Activated CD8-positive, alpha-beta memory T cell treated with anti-CD3 and anti-CD28 coated beads, Interleukin-2, amount 10 ng/mL, durations not matched to agents 7 days and 5 days (primary cell): ENCODE measurements at places on chromosomes 4 and X. TPM values are rescaled to one million over a fixed set of nuclear protein-coding genes. Genes with fewer than 3 reads are reported as not detected.

Gene STAG2
- total RNA-seq = 112 TPM

Gene CFAP47
- not detected for total RNA-seq

Gene ABLIM2
- not detected for total RNA-seq

Gene MAPK10
- not detected for total RNA-seq

DNA sequence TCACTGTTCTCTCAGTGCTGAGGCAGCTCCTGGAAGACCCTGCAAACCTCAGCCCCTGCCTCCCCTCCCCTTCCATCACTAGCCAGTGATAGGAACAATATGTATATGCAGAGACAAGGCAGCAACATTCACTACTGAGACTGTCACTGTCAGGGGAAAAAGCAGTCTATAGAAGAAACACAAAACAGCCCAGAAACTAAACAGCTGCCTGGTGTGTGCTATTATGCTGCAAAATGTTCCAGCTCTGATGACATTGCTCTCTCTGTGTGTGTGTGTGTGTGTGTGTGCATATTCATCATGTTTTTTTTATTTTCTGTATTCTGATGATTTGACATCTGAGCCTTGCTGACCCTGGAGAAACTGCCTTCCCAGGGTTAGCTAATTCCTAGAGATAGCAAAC, 147.2 kb downstream of the SPATA18 start:
- DNase-seq = no peak

GRCh38 chr4:142743121-142743825, 102.8 kb downstream of the INPP4B start:
- no peak for DNase-seq

DNA sequence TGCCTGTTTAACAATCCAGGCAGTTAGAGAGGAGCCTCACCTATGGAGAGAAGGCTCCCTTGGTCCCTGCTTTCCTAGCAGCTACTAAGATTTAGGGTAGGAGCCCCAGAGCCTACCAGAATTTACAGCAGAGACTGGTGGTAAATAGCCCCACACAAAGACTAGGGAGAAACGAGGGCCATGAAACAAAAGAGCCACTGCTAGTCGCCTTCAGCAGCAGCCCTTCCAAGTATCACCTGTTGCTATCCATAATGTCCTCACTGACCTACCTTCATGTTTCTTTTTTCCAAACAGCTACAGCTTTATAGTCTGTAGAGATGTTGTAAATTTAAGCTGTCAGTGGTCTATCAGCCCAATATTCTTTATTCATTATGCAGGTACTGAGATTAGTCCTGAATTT, 25.3 kb downstream of the ARHGEF6 start:
- DNase-seq = no peak

DNA sequence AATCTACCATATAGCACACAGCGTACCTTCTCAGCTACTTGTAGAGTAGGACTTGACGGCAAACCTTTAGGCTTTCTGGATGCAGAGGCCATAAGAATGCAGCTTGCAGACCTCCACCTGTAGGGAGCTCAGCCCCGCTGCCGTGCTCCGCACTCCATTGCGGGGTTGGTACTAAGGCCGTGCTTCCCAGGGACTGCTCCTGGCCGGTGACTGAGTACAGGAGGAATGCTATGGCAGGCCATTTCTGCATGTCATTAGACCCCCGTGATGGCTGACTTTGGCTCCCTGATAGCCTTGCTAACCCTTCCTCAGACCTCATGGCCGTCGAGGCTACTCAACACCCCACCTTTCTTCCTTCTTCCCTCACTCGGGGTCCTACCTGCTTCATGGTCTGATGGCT, 26.4 kb downstream of the TIGD2 start:
- no peak for DNase-seq

DNA sequence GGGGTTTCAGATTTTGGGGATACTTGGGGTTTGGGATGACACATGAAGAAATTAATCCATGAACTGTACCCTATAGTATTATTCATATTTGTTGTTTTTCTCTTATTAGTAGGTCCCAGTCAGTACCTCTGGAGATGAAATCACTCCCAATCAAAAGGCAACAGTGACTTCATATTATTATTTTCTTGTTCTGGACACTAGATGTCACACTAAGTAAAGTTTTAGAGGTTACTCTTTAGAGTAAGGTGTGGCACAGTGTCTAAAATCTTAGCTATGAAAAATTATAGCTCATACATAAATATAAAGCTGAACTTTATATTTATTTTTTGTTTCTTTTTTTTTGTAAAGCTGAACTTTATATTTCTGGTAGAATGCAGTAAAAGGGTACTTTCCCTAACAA, 35.1 kb downstream of the FAM114A1 start:
- no peak for DNase-seq

GRCh38 chrX:24229976-24230375, 80.4 kb downstream of the ZFX start:
- DNase-seq = no peak
